COLO829 (cell line): ENCODE measurements at places on chromosomes 3 and 15.

- DNase-seq: peak; percentile 69
These were observed 8.2 kb downstream of the PRKCD start for GRCh38 chr3:53169045-53169831.

DNA sequence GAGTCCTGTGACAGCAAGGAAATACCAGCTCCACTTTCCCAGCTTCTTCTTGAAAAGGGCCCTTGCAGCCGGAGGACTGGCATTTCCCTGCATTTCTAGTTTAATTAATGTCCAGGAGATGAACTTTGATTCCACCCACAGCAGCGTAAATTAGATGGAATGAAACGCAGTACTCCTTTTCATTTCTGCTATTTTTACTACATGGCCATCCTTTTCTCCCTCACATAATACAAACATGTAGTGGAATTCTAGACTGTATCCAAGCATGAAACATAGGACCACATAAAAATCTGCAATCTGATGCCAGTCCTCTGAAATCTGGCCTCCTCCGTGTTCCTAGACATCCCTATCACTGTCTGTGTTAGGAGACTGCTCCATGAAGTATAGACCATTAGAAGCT, 403.2 kb downstream of the NR2F2 start:
- DNase-seq: no peak

DNA sequence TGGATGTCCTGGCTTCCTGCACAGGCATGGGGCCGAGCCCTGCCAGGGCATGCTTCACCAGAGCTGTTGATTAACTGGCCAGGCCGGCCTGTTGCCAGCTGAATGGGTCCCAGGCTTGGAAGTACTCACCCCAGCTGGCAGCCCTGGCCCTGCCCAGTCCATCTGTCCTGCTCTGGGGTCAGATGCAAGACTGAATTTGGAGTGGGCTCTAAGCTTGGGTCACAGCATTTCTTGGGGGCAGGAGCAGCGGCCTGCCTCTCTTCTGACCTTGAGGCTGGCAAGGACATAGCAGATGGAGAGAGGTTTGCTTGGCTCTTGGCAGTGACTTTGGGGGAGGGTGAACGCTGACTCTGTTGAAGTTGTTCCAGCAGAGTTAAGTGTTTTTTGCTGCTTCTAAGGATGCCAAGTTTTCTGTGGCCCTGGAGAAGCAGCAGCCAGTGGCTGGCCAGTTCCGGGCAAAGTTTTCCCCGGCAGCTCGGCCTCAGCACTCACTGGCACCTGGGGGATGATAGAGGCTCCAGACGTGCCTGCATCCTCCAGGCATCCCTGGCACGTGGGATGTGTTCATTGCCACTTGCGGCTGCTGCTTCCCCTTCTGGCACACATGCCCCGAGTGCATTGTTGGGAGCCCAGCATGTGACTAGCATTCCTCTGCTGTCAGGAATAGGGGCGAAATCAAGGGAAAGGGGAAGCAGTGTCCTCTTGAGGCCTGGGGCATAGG, 22.9 kb downstream of the PDIA5 start:
- DNase-seq: no peak

DNA sequence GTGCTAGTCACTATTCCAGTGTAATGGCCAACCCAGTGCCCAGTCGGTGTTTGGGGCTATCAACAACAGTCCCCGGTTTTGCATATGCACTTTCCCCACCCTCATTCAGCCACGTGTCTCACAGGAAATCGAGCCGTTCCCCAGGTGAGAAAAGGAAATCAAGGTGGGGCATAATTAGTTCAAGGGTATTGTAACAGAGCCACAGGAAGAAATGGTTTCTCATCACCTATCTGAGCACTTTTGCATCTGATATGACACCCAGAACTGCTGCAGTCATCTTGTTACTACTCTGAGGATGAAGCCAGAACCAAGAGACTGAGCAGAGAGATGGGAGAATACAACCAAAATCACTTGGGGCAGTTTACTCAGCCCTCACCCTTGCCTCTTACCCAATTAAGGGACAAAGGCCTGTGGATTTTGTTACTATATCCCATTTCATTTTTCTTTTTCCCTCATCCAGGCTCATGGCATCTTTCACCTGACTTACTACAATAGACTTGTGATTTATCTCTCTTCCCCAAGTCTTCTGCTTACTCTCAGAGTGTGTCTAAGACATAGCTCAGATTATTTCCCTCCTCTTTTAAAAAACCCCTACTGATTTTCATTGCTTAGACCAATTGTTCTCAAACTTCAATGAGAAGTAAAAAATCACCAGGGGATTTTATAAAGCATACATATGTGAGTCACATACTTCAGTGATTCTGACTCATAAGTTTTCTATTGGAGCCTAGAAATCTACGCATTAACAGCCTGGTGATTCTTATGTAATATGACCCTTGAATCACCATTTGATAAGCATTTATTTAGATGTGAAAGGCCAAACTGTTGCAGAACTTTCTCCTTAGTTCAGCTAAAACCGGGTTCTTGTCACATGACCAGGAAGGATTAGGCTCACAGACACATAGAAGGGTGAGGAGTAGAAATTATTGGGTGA, 40.5 kb downstream of the TRAT1 start:
- DNase-seq: peak; percentile 91

GRCh38 chr3:52053307-52054304, 2.8 kb downstream of the DUSP7 start:
- DNase-seq: no peak

- DNase-seq: no peak
These were observed 44.5 kb downstream of the GBE1 start for GRCh38 chr3:81716870-81717509.

GRCh38 chr15:41730543-41730942, 43.7 kb upstream of the MAPKBP1 start:
- no peak for DNase-seq

DNA sequence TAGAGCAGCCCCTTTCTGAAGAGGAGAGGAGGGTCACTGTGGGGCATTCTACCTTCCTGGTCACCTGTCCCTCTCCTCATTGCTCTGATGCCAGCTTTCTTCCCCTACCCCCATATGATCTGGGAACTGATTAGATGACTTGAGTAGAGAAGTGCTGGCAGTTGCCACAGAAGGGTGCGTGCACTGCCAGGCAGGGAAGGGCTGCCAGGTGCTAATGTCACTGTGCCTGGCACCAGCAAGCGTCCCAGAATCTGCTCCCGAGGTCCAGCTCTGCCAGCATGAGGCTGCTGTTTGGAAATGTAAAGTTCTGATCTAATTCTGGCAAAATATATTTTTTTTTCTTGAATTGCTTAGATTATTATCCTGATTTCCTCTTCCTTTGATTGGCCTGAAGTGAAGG, 52.8 kb downstream of the PPM1L start:
- no peak for DNase-seq

- no peak for DNase-seq
These were observed 517.2 kb downstream of the FOXP1 start for GRCh38 chr3:71066356-71066755.

GRCh38 chr3:71120012-71120411, 463.5 kb downstream of the FOXP1 start:
- no peak for DNase-seq

GRCh38 chr3:42698216-42698910, 4.2 kb downstream of the HHATL start:
- DNase-seq: no peak

- no peak for DNase-seq
These were observed 6.6 kb upstream of the RAF1 start for GRCh38 chr3:12670365-12671119.

DNA sequence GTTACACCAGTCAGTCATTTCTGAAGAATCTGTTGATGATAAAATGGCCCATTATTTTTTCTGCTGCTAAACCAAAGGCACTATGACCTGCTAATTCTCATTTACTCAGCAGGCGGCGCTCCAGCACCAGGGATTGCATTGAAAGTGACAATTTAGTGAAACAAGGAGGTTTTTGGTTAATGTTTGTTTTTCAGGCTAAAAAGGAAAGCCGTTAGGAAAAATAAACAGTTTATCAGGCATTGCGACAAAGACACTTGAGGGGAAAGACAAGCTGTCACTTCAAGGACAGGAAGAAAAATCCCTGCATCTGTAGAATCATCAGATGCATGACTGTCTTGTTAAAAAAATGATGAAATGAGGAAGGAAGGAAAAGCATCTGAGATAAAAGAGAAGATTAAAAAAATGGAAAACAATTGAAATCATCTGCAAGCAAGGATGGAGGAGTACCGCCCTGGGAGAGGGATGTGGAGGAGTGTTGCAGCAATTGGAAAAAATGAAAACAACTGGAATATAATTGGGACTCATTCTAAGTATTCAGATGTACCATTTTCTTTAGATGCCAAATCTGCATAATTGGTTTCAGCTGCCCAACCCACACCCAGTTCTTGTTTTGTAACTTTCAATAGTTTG, 54.0 kb downstream of the NR1D2 start:
- peak; percentile 24 for DNase-seq
